RPMI8226 (cell line): ENCODE measurements at places on chromosomes 1 and 21.

GRCh38 chr1:35334485-35334884 lies 66.0 kb downstream of the ZMYM4 start:
- DNase-seq = no peak

DNA sequence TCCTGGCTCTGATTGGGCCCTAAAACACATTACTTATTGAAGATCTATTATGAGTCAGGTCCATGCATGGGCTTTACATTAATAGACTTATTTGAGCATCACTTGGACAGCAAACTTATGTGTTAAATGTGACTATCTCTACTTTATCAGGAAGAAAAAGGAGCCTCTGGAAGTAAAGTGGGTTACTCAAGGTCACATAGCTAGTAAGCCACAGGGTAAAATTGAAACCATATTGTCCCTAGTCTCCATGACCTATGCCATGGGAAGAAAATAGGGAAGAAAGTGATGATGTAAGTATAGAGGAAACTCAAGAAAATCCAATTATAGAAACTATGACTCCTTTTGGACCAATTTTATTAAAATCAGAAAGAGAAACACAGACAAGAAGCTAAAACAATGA lies 555.3 kb downstream of the NUF2 start:
- no peak for DNase-seq

DNA sequence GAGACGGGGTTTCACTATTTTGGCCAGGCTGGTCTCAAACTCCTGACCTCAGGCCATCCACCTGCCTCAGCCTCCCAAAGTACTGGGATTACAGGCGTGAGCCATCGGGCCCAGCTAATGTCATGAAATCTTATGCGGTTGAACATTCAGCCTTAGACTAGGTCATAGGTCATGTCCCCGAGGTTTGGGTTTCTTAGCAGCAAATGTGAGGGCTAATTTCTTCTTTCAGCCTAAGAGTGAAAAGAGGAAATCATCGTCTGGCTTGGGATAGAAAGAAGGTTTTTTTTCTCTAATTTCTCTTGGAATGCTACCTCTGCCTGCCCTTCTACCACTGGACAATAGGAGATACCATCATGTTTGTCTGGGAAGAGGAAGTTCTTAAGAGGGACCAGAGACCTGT lies 18.0 kb upstream of the PIK3CD start:
- no peak for DNase-seq

- no peak for DNase-seq
These were observed 56.6 kb upstream of the GPR88 start for GRCh38 chr1:100481303-100481702.

DNA sequence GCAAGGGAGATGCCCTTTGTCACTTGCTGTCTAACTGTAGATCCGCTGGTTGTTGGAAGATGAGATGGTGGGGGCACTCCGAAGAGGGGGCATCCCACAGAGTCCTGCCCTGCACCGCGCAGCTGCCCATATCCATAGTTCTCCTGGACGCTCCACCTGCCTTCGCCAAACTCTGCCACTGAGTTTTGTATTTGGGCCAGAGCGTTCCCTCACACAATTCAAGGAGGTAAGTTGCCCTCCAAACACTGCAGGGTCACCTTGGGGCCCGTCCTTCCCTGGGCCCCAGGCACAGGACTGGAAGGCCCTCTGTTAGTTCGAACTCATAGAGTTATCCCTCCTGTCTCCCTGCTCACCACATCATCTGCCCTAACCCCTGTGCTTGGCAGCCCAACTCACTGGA lies 22.1 kb downstream of the HYI start:
- no peak for DNase-seq

DNA sequence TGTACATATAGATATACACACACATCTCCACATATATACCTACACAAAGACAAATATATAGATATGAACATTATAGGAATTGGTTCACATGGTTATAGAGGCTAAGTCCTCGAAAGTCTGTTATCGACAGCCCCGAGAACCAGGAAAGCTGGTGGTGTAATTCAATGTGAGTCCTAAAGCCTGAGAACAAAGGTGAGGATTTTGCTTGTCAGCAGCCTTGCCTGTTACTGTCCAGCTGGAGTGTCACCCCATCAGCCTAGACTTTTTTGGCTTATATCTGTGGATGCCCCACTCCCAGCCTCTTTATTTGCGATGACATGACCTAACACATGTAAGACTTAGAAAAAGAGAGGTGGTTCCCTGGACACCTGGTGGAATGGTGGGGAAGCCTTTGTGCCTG lies 97.0 kb downstream of the GIPC2 start:
- DNase-seq = no peak

GRCh38 chr1:160214481-160215140 lies 9.4 kb downstream of the PEA15 start:
- no peak for DNase-seq

GRCh38 chr1:227777156-227777555 lies 38.3 kb upstream of the PRSS38 start:
- DNase-seq = no peak

- no peak for DNase-seq
These were observed 34.8 kb downstream of the KIAA1614 start for GRCh38 chr1:180947499-180947885.

GRCh38 chr1:29055160-29055559 lies 68.5 kb downstream of the TMEM200B start:
- DNase-seq = no peak

- DNase-seq = no peak
These were observed 191.8 kb downstream of the TPR start for GRCh38 chr1:186183219-186183618.

DNA sequence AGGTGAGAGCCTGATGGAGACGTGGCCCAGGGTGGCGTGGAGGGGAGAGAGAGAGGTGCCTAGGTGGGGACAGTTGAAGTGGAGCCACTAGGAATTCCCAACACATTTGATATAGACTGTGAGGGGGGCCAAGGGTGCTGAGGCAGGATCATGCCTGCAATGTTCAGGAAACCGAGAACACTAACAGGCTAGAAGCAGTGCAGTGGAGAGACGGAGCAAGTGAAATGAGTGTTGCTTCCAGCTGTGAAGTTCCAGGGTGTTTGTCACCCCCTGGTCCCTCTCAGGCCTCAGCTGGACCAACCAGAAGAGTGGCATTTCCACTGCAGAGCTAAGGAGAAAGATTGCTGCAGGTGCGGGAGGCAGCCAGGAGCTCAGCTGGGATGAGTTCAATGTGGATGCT lies 127.1 kb downstream of the RIPK4 start:
- no peak for DNase-seq

GRCh38 chr1:205424901-205425600 lies 3.2 kb upstream of the LEMD1 start:
- no peak for DNase-seq

DNA sequence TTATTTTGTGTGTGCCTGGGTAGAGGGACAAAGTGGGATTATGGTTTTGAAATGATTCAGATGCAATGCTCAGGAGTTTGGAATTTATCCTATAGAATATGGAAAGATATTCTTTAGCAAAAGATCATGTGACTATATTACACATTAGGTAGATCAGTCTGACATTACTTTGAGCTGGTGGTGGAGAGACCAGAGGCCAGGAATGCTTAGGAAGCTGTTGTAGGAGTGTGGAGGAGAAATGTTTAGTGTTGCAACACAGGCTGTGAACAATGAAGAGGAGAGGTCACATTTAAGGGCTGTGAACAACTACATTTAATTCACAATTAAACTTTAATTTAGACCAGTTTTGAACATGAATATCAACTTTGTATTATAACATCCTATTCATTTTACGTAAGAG lies 45.3 kb upstream of the PODN start:
- DNase-seq = no peak

DNA sequence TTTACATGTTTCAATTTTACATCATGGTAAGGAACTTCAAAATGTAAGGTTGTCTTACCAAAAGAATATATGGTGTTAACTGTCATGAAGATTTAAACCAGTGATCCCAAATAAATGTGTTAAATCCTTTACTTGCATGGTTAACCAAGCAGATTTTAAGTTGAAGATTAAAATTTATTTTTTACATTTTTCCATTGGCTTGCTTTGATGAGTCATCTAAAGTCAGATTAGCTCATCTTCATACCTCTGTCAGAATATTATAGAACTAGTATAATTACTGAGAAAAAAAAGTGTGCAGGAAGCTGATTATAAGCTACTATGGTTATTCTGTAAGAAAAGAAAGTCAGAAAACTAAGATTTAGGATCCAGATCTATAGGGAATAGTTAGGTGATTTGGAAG lies 95.3 kb upstream of the DPH5 start:
- no peak for DNase-seq

GRCh38 chr1:59690171-59690930 lies 124.4 kb upstream of the HOOK1 start:
- no peak for DNase-seq
